ENCODE measurements at places on chromosomes 11 and 22. TPM values are rescaled to one million over a fixed set of nuclear protein-coding genes. Genes with fewer than 3 reads are reported as not detected.

DNA sequence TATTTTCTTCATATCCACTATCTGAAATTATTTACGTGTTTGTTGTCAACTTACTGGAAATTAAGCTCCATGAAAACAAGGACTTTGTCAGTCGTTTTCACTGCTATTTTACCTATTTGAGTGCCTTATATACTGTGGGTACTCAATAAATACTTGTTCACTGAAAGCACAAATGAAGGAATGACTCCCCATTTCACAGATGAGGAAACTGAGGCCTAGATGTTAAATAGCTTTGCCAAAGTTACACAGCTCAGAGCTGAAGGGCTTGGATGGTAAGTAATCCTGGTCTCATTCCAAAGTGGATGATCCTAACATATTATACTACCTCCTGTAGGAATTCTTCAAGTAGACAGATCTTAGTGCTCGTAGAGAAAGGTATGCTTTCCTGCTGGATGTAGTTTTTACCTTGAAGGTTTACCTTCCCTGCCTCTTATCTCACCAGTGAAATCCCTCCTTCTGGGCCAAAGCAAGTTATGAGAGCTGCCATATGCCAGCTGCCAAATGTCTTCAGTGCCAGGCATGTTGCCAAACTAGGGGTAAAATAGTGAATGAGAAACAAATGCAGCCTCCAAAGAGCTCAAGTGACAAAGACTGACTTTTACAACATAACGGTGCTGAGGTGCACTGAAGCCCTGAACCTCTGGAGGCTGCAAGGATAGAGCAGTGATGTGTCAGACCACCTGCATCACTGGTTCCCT lies 129.7 kb downstream of the TRIM44 start:
- H3K4me3 ChIP-seq, result no peak overlapping the region
- H3K4me1 ChIP-seq, result peaks cover 18% of the 10 kb centered on the region
- H3K27ac ChIP-seq, result no peak overlapping the region

GRCh38 chr22:19039796-19040280 lies 82.4 kb downstream of the DGCR2 start:
- H3K4me3 ChIP-seq, result no peak overlapping the region
- no peaks in the 10 kb centered on the region for H3K27me3 ChIP-seq
- DNase-seq, result no peak
- peaks cover 7% of the 10 kb centered on the region for H3K36me3 ChIP-seq

- H3K4me1 ChIP-seq, result no peaks in the 10 kb centered on the region
- no peak for DNase-seq
- H3K27ac ChIP-seq, result no peak overlapping the region
Observed at GRCh38 chr11:19912115-19912957, 199.7 kb downstream of the NAV2 start.

GRCh38 chr11:65274735-65275682 lies 13.2 kb downstream of the POLA2 start:
- peak; percentile 56 for DNase-seq
- peaks cover 62% of the 10 kb centered on the region for H3K36me3 ChIP-seq
- H3K27ac ChIP-seq, result no peak overlapping the region
- H3K27me3 ChIP-seq, result no peaks in the 10 kb centered on the region
- peaks cover 16% of the 10 kb centered on the region for H3K4me1 ChIP-seq

DNA sequence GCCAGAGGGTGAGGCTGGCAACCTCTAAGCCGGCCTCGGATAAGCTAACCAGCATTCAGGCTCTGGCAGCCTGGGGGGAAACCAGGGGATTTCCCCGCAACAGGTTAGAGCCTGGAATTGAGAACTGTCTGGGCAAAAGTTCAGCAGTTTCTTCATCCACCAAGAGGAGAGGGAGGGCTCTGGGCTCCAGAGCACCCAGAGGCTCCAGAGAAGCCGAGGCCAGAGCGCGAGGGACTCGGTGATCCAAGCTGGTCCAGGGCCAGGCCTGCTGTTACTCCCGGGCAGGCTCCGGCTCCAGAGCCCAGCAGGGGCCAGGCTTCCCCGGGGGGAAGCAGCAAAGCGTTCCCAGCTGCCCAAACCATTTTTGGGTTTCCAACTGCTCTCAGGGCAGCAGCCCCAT lies 13.3 kb upstream of the SH3BP1 start:
- H3K36me3 ChIP-seq, result peaks cover 22% of the 10 kb centered on the region
- no peak for DNase-seq
- H3K27ac ChIP-seq, result peak overlapping the region; percentile 92
- H3K27me3 ChIP-seq, result no peaks in the 10 kb centered on the region
- H3K4me3 ChIP-seq, result no peak overlapping the region

DNA sequence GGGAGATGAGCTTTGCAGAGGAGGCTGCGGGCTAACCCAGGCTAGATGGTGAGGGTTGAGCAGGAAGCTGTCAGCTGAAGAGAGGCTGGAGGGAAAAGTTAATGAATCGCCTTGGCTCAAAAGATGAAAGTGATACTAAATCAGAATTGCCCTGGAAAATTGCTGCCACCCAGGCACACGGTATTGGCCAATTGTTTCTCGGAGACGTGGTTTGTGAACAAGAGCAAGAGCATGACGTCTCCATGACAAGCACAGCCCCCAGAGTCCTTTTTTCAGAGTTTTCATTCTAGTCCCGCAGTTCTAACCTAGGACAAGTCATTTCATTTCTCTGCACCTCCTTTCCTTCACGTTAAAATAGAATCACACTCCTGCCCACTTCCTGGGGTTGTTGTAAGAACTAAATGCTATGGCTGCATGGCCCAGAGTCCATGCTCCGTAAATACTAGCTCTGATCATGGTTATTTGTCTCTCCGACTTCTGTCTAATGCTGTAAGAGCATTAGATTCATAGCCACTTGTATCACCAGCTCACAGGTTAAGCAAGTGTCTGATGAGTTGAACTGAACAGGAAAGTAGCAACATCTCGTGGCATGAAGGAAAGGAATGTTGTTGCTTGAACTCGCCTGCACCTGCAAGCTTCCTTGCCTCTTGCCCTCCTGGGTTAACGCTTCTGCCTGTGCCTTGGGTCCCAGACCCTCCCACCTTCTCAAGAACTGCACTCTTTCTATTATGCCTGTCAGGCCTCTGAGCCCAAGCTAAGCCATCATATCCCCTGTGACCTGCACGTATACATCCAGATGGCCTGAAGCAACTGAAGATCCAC lies 33.8 kb upstream of the NUP50 start:
- peak; percentile 75 for DNase-seq
- no peaks in the 10 kb centered on the region for H3K27me3 ChIP-seq
- H3K36me3 ChIP-seq, result peaks cover 26% of the 10 kb centered on the region
- H3K4me1 ChIP-seq, result peaks cover 28% of the 10 kb centered on the region
- peak overlapping the region; percentile 89 for H3K27ac ChIP-seq

DNA sequence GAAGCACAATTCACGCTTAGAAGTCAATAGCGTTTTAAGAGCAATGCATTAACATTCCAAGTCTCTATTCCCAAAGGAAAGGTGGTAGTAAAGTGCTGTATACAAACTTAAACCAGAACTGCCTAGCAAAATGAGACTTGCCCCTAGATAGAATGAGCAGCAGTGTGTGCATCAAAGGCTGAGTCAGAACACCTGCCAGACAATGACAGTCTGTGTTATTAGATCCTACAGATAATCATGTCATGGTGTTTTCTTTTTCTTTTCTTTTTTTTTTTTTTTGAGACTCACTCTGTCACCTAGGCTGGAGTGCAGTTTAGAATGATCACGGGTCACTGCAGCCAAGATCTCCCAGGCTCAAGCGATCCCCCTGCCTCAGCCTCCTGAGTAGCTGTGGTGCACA lies 1.6 kb downstream of the RTCB start:
- no peak for DNase-seq
- peaks cover 41% of the 10 kb centered on the region for H3K4me1 ChIP-seq
- peak overlapping the region; percentile 93 for H3K4me3 ChIP-seq

GRCh38 chr11:65491614-65492386 lies 7.0 kb upstream of the MALAT1 start:
- H3K4me1 ChIP-seq, result peaks cover 80% of the 10 kb centered on the region
- H3K27me3 ChIP-seq, result no peaks in the 10 kb centered on the region
- H3K4me3 ChIP-seq, result peak overlapping the region; percentile 65
- DNase-seq, result peak; percentile 50
- H3K36me3 ChIP-seq, result peaks cover 2% of the 10 kb centered on the region

DNA sequence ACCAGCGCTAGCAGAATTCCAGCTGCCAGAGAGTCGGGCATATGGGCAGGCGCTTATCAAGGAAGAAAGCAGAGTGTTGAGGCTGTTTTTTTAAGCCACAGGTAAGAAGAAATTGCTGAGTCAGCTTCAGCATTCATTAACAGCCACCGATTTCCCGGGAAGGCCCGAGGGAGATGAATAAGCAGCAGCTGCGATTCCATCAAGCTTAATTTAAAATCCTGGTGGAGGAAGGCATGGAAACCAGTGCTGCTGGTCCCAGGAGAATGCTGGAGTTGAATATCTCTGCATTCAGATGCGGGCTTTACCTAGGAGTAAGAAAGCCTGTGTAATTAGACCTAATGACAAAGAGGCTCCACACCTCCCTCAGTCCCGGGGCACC lies 168.8 kb downstream of the BRD1 start:
- H3K27ac ChIP-seq, result no peak overlapping the region
- H3K4me1 ChIP-seq, result peaks cover 34% of the 10 kb centered on the region
- no peak overlapping the region for H3K4me3 ChIP-seq
- no peak for DNase-seq
- peaks cover 16% of the 10 kb centered on the region for H3K36me3 ChIP-seq

DNA sequence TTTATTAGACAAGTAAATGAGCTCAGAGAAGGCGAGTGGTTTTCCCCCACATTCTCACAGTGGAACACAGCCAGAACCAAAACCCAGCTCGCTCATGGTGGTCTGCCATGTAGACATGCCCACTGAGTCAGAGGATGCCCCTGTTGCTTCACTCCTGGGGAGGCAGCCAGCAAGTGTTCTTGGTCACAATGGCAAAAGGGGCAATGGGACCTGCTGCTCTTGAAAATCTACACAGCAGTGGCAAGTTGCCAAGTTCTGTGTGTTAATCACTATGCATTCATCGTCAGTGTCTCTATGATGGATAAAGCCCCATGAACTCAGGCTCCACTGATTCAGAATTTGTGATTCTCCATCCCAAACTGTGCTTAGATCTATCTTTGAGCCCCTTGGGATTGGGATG lies 64.7 kb upstream of the TBCEL start:
- H3K27ac ChIP-seq, result no peak overlapping the region
- H3K4me3 ChIP-seq, result no peak overlapping the region
- peaks cover 4% of the 10 kb centered on the region for H3K27me3 ChIP-seq
- peaks cover 14% of the 10 kb centered on the region for H3K4me1 ChIP-seq
- no peaks in the 10 kb centered on the region for H3K36me3 ChIP-seq
- DNase-seq, result no peak

DNA sequence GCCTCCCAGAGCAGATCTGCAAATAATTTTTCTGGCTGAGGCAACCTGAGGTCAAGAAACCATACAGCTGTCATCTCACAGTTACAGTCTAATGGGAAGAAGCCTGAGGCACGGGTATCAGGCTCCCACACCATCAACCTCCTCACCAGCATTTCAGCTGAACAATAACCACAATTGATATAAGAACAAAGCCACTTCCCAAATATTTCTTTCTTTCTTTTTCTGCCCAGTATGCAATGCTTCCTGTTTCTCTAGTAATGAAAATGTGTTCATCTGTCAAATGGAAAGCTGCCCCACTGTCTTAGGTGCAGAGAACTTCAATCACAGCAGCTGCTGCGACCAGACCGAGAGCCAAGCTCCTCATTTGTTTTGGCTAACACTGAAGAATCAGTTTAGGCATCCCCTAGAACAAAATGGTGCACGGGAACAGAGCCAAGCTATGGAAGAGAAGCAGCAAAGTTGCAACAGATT lies 108.4 kb downstream of the BLID start:
- peaks cover 3% of the 10 kb centered on the region for H3K27me3 ChIP-seq
- no peak overlapping the region for H3K4me3 ChIP-seq
- no peaks in the 10 kb centered on the region for H3K4me1 ChIP-seq

- no peaks in the 10 kb centered on the region for H3K4me1 ChIP-seq
- DNase-seq, result no peak
- H3K27me3 ChIP-seq, result peaks cover 20% of the 10 kb centered on the region
- no peaks in the 10 kb centered on the region for H3K36me3 ChIP-seq
Observed at GRCh38 chr11:119861160-119861559, 132.2 kb upstream of the NECTIN1 start.

- H3K27me3 ChIP-seq, result peaks cover 8% of the 10 kb centered on the region
- H3K27ac ChIP-seq, result no peak overlapping the region
- peak overlapping the region; percentile 39 for H3K4me3 ChIP-seq
- H3K4me1 ChIP-seq, result peaks cover 12% of the 10 kb centered on the region
- DNase-seq, result peak; percentile 56
- no peaks in the 10 kb centered on the region for H3K36me3 ChIP-seq
Observed at GRCh38 chr11:118621071-118621783, 13.8 kb downstream of the PHLDB1 start.

The ANO5 gene
- total RNA-seq, result 0.02 TPM

The PRR33 gene
- total RNA-seq, result 0.09 TPM

The KRTAP5-7 gene
- 0.16 TPM for total RNA-seq

The CPT1B gene
- 51.4 TPM for total RNA-seq

The FGF19 gene
- 0.09 TPM for total RNA-seq

Data from activated CD4-positive, alpha-beta T cell treated with anti-CD3 and anti-CD28 coated beads for 36 hours (primary cell).